ENCODE measurements at places on chromosomes 12 and 14.

- no peak for DNase-seq
These were observed 208.8 kb downstream of the EPS8 start for GRCh38 chr12:15580431-15580830.

- DNase-seq, result peak; percentile 64
These were observed 97.3 kb upstream of the FRMD6 start for GRCh38 chr14:51554339-51554920.

DNA sequence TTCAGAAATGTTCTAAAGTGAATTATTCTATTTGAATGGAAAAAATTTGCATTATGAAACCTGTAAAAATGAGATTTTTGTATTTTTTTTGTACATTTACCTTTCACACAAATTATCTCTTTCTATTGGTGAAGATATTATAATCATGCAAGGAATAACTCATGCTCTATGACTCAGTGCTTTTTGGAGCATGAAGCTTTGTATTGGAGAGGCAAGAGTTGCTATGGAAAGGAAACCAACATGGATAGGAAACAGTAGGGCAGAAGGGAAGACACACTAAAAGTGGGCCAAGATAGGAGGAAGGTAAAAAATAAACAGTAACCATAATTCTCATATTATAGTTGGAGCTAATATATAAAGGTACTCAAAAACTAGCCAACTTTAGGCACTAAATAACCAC lies 79.0 kb downstream of the PLCZ1 start:
- DNase-seq, result no peak

DNA sequence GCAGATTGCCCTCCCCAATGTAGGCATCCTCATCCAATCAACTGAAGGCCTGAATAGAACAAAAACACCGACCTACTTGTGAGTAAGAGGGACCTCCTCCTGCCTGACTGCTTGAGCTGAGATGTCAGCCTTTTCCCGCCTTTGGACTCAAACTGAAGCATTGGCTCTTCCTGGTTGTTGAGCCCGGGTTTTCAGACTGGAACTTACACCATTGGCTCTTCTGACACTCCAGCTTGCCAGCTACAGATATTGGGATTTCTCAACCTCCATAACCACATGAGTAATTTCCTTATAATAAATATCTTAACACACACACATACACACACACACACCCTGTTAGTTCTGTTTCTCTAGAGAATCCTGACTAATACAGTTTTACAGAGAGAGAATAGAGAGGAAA lies 173.4 kb upstream of the NTF3 start:
- DNase-seq, result no peak

DNA sequence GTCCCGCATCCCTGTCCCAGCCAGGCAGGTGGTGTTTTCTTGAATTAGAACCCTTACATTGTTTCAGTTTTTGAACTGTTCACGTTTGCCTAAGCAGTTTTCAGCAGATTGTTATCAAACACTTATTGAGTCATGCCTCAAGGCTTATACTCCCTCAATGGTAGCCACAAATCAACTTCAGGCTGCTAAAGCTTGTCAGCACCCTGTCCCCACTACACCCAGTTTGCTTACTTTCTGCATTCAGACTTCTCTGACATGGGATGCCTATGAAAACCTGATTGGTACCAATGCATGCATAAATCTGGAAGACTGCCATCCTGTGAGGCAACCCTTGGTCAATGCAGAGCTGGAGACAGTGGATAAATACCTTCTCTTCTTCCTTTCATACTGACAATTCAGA lies 225.4 kb downstream of the BTG1 start:
- no peak for DNase-seq

DNA sequence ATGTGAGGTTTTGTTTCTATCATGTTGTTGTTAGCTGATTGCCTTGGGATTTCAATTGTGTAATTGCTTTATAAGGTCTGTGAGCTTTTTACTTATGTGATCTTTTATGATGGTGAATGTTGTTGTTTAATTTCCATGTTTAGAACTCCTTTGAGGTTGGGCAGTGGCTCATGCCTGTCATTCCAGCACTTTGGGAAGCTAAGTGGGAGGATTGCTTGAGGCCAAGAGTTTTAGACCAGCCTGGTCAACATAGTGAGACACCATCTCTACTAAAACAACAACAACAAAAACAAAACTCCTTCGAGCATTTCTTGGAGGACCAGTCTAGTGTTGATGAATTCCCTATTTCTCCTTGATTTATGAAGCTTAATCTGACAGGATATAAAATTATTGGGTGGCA lies 102.1 kb upstream of the PMCH start:
- DNase-seq, result no peak

DNA sequence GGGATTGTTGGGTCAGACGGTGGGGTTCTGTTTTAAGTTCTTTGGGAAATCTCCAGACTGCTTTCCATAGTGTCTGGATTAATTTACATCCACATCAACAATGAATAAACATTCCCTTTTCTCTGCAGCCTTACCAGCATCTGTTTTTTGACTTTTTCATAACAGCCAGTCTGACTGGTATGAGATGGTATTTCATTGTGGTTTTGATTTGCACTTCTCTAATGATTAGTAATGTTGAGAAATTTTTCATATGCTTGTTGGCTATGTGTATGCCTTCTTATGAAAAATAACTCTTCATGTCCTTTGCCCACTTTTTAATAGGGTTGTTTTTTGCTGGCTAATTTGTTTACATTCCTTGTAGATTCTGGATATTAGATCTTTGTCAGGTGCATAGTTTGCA lies 140.8 kb upstream of the CNTN1 start:
- no peak for DNase-seq

DNA sequence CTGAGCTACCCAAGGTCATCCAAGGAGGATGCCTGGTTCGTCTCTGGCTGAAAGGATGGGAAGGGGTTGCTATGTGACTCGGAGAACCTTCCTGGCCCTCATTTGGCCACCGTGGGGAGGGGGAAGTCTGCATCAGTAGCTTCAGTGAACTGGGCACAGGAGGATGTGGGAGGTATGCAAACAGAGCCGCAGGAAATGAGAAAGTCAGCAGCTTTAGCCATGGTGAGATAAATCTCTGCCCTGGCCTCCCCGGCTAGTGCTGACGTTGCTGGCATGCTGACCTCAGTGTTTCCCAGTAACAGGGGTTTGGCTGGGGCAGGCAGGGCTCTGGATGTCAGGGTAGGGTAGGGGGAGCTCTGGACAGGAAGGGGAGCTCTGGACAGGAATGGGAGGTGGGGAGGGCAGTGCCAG lies 2.3 kb upstream of the CEBPE start:
- no peak for DNase-seq

DNA sequence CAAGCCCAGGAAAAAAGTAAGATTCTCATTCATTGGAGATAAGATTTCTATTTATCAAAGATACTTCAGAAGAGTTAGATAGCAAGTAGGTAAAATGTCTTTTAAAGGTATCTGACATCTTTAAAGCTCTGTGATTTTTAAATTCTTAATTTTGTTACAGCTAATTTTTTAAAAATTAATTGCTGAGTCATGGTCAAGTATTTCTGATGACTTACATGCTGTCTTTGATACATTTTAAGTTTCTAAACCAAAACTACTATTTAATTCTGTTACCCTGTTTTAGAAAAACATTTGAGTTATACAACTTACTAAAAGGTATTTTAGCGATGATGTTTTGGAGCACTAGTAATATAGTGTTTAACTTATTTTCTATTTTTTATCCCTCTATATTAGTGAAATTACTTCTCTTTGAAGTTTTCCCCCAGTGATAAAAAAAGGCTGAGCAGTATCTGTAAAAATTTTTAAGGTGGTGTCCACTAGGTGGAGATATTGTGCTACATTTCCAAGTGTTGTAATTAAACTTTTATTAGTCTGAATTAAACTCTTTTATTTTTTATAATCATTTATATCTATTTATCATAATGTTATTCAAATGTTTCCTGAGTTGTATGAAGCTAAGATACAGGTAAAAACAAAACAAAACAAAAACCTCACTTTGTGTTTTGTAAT lies 11.5 kb downstream of the ALG10 start:
- peak; percentile 43 for DNase-seq

DNA sequence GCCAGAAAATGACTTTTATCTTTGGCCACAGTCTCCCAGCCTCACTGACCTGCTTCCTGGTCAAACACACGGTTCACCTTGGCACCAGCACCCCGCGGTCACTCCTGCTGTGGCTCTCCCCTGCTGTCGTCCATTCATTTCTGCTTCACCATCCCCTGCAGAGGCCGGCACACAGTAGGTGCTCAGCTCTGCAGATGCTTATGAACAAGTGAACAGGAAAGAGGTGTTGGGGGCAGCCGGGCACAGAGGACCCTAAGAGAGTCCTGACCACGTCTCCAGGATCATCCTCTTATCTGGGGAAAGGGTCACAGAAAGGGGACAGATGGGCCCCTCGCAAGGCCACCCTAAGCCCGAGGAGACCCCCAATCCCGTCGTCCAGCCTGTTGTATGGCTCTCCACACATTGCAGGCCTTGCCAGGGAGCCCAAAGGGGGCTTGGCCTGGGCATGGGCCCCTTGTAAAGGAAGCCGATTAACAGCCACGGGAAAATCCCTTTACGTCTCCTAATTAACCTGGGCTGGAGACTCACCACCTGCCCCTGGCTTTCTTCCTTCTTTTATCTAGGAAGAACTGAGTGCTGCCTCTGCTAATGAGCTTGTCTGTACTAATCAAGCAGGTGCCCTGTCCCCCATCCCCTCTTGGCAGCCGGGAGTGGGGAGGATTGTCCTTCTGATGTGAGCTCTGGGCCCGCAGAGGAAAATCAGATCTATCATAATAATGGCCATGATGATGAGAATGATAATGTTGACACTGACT lies 119.2 kb downstream of the AACS start:
- no peak for DNase-seq

DNA sequence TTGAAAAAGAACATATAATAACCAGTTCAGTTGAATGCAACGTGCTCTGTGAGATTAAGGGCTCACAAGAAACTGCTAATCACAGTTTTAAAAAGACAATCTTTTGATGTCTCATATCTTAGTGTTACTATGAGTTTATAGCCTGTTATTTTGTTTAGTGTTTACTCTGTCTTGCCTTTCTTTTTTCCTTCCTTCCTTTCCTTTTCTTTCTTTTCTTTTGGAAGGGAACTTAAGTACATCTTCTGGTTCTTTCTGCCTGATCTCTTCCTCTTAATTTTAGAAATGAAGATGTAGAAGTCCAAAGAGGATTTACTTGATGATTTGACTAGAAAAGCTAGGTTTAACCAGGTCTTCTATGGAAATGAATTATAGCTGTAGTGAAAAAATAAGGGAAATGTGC lies 38.2 kb downstream of the WNK1 start:
- DNase-seq, result no peak

DNA sequence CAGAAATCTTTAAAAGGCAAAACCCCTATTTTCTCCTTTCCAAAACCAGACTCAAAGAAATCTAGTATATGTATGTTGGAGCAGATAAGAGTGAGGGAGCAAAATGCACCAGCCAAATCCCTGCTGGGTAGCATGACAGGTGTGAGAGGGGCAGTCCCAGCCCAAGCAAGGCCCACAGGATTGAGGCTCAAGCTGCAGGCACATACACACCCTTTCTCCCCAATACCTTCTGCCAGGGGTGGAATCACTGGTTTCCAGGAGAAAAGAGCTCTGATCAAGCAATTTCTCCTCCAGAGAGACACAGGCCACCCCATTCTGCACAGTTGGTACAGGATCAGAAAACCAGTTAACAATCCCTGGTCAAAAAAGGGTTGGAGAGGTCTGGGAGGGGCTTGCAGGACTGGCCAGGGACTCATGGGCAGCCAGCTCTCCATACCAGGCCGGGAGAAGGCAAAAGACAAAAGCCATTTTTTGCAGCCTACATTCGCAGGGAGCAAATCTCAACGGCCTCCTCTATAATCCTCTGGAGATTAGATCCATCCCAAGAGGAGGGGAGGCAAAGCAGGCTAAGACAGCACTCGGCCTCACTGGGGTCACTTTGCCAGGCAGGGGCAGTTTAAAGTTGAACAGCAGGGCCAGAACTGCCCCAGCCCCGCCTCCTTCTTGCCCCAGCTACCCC lies 2.1 kb downstream of the KMT2D start:
- DNase-seq, result no peak

GRCh38 chr12:110170535-110171185 lies 46.5 kb downstream of the IFT81 start:
- DNase-seq, result peak; percentile 92

- no peak for DNase-seq
These were observed 8.4 kb upstream of the SALL2 start for GRCh38 chr14:21534576-21534975.

DNA sequence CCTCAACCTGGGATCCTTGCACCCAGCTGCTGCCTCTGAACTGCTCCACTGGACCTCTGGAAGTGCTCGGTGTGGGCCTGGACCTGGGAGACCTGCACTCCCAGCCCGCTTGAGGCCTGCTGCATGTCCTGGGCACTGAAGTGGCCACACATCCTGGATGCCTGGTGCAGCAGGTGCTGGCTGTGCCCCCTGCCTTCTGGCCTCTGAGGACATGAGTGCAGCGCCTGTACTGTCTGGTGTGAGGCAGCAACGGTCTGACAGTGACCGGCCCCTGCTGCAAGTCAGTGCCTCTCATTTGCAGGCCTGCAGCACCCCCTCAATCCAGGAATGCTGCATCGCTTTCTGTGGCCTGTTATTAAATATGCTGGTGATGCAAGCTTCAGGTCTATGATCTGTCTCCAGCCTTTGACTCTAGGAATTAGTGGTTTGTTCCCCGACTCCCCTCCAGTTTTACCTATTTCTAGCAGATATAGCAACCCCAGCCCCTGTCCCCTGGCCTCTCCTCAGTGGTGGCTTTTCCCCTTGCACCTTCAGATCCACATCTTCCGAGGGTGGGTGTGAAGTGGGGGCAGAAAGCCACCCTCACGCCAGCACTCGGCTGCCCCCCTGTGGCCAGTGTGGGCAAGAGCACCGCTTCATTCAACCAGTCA lies 3.6 kb downstream of the SMIM41 start:
- DNase-seq, result peak; percentile 69

GRCh38 chr12:108881953-108882352 lies 2.1 kb downstream of the DAO start:
- no peak for DNase-seq

DNA sequence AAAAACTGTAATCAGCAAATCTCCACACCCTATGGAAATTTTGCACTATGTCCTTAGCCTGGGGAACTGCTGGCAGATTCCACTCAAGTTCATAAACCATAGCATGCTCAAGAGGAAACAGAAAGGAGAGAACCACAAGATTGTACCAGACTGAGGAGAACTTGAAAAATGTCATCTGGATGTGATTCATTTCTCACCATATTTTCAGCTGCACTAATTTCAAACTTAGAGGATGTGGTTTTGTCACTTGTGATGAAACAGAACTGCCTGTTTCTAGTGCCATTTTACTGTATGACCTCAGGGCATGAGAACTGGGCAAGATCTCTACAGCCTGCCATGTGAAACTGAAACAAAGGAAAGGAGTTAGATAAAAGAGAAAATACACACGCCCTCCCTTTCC lies 1493.1 kb upstream of the FLRT2 start:
- DNase-seq, result peak; percentile 68

DNA sequence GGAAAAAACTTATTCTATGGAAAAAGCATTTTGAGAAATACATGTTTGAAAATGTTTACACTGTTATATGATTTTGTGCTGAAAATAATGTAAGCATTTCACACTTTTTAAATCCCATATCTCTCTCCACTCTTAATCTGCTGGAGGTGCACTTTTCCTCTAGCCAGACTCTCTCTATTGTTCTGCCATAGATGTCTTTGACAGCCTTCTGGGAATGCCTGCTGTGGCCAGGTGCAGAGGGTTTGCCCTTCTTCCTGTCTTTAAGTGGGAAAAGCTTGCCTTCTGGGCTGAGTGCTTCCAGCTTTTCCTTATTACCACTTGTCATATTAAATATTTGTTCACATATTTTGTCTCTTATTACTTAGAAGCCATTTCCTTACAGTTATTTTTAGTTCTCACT lies 60.1 kb upstream of the PPM1H start:
- no peak for DNase-seq

GRCh38 chr12:3140284-3140683 lies 63.1 kb downstream of the TSPAN9 start:
- DNase-seq, result no peak

GRCh38 chr12:48954841-48955501 lies 2.3 kb downstream of the ARF3 start:
- no peak for DNase-seq

Data from myocyte (in vitro differentiated cells).